Stimulated activated CD4-positive, alpha-beta T cell treated with anti-CD3 and anti-CD28 coated beads, TNF-alpha, amount 100 ng/mL, for 48 hours (primary cell): ENCODE measurements at places on chromosomes 4 and X.

DNA sequence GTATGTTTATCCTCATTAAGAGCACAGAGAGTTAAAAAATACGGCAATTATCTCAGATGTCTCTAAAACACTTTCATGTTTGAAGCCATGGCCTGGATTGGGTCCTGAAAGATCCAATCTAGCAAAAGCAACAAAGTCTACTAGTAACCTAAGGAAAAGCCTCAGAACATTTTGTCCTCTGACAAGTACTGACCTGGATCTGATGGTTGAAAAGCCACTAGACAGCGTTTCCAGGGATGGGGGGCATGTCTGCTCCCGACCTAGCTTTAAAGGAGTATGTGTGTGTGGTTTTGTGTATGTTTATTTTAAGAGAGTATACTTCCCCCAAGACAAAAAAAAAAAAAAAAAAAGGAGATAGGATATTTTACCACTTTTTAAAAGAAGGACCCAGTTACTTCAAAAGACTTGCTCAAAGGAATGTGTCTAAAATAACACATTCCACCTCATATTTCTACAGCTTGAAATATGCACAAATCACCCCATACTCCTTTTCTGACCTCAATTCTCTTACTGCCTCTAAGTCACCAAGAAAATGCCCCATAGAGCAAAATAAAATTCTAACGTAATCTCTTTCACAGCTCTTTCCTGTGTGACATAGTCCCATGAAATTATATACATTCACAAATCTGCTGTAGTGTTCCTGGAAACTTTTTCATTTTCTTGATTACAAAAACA lies 189.0 kb upstream of the TTC29 start:
- no peak for DNase-seq

- no peak for DNase-seq
Observed at GRCh38 chrX:140163371-140164159, 198.2 kb upstream of the CXorf66 start.

GRCh38 chrX:20311505-20311904 lies 44.8 kb upstream of the RPS6KA3 start:
- no peak for DNase-seq

DNA sequence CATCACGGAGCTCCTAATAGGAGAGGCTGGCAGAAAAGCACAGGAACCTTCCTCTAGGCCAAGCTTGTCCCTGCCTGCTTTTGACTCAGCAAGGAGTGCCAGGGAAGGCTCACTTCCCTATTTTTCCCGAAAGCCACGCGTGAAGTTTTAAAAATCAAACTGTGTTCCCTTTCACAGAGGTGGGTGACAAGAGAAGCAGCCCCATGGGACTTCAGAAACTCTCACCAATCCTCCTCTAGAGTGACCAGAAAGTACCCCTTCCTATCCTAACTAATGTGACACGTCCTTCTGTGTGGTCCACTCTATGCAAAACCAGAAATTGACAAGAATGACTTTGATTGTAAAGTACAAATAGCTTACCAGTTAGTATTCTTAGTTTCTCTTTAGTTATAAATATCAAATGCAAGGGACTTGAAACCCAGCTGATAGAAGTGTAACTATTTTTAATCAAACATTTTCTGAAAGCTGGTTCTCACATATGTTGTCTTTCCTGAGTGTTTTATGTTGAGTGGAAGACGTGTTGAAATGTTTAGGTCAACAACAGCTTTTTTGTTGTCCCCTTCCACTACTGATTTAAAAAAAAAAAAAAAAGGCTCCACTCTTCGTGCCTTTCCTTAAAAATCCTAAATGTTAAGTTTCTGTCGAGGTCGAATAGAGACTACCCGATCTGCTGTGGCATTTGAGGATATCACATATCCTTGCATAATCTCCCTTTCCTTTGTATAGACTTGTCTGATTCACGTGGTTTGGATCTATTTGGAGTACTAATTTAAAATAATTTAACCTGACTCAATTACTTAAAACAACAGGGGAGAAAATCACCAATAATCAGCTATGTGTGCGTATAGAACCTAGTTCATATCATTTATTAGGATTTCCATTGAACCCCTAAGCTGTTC lies 42.1 kb downstream of the NFKB1 start:
- no peak for DNase-seq

GRCh38 chr4:161505141-161505540 lies 658.7 kb downstream of the FSTL5 start:
- no peak for DNase-seq

GRCh38 chr4:7506572-7506971 lies 71.8 kb upstream of the PSAPL1 start:
- no peak for DNase-seq

DNA sequence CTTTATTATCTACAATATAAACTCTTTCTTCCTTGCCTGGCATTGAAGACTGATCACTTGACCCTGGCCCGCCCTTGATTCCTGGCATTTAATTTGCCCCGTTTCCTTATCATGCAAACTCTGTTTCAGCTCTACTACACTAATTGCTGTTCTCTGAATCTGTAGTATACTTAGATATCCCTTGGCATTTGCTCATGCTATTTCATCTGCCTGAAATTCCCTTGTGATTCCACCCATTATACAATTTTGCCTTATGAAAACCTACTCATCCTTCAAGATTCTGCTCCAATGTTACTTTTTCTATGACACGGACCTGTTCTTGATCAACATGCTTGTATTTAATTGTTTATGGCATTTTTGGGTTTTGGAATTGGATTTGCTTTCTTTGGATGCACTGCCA lies 459.9 kb upstream of the AMOT start:
- no peak for DNase-seq

GRCh38 chr4:128338634-128339355 lies 51.2 kb upstream of the PGRMC2 start:
- DNase-seq, result no peak

- no peak for DNase-seq
Observed at GRCh38 chr4:153141238-153141637, 63.0 kb upstream of the TRIM2 start.

GRCh38 chr4:186743261-186743660 lies 19.6 kb upstream of the FAT1 start:
- no peak for DNase-seq

GRCh38 chr4:44121210-44121609 lies 327.4 kb downstream of the KCTD8 start:
- DNase-seq, result no peak

DNA sequence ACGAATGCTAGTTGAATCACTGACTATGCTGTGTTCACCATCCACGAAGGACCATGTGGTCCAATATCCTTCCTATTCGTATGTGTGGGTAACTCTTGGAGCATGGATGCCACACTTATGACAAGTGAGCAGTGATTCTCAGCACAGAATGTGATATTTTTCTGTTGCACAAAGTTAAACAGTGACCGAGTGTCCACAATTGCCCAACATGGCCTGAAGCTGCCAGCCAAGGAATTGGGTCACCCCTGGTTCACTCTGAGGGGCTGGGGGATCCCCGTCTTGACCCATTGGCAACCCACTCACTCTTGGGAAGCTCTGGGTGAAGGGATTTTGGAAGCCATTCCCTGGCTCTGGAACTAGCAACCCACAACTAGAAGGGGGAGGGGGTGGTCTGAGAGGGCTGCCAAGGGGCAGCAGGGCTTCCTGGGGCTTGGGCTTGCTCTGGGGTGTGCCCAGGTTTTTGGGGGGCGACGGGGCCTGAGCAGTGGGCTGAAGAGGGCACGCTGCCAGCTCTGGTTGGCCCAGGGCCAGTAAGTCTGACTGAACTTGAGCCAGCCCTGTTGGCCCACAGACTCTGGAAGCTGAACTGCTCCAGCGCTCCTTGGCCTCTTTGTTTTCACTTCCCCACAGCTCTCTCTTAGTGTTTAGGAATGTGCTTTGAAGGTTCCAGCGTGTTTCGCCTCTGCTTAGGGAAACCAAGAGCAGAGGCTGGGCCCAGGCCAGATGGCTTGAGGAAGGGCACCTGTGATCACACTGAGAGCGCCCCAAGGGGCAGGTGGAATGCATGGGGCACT lies 43.1 kb upstream of the BCOR start:
- DNase-seq, result no peak

- no peak for DNase-seq
Observed at GRCh38 chrX:46626566-46626965, 53.0 kb downstream of the CHST7 start.

DNA sequence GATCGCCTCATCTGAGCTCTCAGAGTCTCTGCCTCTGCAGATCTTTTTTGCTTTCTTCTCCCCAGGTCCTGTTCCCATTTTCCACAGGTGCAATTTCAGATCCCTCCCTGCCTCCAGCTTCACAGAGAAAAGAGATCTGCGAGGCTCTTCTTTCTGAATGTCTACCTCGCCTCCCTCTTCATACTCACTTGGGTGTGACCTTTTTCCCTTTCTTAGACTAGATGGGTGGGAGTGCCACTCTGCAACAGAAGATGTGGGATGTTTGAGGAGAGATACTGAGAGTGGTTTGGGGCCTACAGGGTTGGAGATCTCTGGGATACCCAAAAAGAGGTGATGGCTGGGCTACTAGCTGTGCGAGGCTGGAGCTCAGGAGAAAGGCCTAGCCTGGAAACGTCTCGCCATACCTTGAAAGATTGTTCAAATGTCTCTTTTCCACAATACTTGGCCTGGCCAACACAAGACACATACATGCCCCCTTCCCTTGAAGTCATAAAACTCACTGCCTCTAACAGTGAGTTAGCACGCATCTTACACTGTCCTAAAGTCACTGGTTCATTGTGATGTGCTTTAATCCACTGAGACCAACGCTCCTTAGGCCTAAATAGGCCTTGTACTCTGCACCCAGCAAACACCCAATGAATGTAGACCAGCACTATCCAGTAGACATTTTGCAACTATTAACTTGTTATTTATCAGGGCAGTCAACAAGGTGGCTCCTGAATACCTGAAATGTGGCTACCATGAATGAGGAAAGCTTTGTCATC lies 33.6 kb downstream of the IRF2 start:
- DNase-seq, result no peak

- DNase-seq, result no peak
Observed at GRCh38 chrX:51804741-51805140, 61.5 kb downstream of the GSPT2 start.

- DNase-seq, result no peak
Observed at GRCh38 chr4:86357608-86358007, 2.2 kb downstream of the MAPK10 start.

DNA sequence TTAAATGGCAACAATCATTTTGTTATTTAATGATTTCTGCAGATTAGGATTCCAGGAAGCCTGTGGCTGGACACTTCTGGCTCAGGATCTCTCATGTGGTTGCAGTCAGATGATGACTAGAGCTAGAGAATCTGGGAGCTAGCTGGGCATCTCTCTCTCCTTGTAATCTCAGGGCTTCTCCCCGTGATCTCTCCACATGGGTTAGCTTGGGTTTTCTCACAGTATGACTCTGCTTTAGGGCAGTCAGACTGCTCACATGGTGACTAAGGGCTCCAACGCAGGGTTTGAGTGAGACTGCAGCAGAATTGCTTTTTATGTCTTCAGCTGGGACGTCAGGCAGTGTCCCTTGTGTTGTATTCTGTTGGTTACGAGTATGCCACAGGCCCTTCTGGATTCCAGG lies 361.4 kb downstream of the CBLL2 start:
- no peak for DNase-seq

DNA sequence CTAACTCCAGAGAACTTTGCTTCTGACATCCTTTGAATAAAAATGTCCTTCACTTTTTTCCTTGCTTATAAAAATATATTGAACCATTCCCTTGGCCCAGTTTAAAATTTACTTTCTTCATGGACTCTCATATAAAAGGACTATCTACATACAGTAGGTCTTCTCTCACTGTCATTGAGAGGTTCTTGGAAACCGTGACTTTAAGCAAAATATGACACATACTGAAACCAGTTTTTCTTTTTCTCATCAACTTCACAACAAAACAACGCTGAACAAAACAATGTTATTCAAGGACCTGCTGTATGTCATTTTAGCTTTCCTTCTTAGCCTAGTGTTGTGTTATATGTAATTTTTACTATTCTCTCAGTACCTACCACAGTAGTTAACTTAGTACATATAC lies 496.8 kb downstream of the CENPC start:
- DNase-seq, result no peak

- DNase-seq, result no peak
Observed at GRCh38 chrX:16807548-16807947, 21.3 kb downstream of the TXLNG start.

DNA sequence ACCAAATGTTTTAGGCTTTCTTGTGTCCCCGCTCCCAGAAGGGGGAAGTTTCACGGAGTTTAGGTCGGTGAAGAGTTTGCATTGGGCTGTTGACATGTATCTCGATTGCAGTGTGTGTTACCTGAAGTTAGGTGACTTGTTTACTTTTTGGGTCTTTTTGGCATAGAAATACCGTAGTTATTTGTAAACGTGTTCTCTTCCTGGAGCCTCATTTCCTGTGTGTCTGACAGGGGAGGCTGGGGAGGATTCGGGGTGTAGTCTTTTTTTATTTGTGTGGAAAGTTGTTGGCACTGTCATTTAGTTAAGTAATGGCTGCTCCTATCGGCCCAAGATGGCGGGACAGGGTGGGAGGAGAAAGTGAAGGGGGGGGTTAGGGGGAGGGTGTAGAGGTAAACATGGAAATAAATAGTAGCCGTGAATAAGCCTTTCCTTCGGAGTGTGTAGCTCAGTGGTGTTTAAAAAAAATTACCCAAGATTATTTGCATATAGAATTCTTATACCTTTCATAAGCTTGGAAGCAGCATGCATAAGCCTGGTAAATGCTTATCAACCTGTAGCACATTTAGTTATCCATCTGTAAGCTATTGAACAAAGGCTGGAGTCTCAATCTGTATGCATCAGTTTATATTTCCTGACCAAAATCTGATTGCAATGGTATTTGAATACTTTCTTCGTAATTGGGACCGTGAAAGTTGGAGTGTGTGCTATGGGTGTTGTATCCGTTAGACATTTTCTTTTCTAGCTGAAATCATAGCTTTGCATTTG lies 1.6 kb downstream of the KDM6A start:
- peak; percentile 40 for DNase-seq

DNA sequence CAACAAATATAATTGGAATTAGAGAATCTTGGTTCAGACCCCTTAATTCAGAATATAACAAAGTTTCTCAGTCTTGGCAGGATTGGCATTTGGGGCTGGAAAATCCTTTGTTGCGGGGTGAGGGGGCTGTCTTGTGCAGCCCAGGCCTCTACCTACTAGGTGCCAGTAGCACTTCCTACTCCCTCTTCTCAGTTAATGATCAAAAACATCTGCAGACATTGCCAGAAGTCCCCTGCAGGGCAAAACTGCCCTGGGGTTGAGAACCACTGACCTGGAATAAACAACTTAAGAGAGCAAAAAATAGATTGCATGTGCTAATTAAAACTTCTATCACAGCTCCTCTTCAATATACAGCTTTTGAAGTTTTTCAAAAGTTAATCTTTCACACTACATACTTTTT lies 36.7 kb upstream of the CXorf38 start:
- DNase-seq, result no peak

DNA sequence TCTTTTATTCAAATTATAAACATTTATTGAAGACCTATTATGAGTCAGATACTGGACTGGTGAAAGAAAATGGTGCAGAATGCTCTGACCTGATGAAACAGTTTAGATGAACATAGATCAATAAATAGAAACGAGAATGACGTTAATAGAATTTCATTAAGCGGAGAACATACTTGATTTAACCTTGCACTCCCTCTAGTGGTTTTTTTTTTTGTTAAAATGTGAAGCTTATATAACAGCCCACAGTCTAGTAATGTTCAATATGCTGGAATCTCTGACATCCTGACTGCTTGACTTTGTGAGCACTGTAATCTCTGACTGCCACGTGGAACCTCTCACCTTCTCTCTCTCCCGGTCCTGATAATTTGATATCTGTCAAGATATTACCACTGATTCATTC lies 32.3 kb downstream of the HDAC8 start:
- DNase-seq, result no peak
